ENCODE measurements at places on chromosomes 7 and 10.

DNA sequence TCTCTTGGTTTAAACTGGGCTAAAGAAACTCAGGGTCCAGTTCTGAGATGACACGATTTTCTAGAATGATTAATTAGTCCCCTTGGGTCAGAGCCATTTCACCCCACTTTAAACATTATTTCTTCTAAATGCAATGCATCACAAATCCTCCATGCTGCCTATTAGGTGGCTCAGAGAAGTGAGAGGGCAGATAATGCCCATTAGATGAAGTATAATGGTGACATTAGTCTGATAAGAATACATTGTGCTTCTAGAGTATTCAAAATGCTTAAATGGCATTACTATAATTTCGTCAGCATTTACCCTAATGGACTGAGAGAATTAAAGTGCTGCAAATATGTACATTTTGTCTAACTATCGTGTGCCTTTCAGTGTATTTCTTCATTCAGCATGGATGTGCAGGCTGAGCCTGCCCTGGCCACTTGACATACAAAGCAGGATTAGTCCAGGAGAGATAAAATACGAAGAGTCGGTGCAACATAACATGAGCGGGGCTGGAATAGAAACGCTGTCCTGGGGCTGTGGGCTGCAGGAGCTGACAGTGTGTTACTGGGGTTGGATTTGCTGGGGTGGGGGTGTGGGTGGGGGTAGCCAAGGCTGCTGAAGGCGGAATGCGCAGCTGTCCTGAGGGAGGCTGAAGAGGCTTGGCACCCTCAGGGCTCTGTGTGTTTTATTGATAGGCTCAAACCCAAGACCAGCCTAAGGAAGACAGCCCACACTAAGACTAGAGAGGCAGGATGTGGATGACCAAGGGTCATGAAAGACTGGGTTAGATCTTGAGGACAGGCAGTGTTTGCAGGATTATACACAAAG, 52.8 kb upstream of the KLF6 start:
- DNase-seq = no peak

- no peak for DNase-seq
These were observed 414.1 kb upstream of the ETV1 start for GRCh38 chr7:14403587-14403986.

- DNase-seq = no peak
These were observed 128.5 kb downstream of the INHBA start for GRCh38 chr7:41574377-41574776.

DNA sequence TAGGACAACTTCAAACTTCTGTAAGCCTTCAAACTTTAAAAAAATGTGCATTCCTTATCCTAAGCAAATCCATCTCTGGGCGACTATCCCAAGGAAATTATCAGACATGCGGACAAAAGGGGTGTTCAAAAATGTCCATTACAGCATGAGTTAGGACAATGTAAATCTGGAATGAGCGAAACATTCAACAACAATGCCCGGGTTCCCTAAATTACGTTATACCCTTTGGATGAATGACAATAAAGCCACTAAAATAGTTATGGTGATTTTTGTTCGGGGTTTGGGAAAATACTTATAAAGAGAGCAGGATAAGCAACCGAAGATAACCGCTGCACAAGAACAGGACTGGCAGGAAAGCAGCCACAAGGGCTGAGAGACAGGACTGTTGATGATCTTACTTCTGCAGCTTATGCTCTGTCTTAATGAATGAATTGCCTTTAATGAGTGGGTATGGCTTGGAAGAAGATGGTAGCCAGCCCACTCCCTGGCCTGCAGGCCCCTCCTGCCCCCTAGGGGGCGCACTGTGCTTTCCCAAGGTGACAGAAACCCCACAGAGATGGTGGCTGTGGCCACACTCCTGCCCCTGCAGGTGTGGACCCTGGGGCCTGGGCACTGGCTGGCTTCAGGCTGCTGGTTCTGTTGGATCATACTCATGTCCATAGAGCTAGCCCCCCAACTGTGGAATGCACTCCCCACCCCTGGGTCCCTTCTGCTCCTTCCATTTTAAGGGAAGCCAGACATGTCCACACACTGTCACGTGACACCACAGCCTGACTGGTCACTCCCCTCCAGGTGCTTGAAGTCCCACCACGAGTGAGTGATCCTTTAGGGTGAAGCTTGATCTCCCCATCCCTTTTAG, 45.0 kb downstream of the ZCCHC24 start:
- no peak for DNase-seq

DNA sequence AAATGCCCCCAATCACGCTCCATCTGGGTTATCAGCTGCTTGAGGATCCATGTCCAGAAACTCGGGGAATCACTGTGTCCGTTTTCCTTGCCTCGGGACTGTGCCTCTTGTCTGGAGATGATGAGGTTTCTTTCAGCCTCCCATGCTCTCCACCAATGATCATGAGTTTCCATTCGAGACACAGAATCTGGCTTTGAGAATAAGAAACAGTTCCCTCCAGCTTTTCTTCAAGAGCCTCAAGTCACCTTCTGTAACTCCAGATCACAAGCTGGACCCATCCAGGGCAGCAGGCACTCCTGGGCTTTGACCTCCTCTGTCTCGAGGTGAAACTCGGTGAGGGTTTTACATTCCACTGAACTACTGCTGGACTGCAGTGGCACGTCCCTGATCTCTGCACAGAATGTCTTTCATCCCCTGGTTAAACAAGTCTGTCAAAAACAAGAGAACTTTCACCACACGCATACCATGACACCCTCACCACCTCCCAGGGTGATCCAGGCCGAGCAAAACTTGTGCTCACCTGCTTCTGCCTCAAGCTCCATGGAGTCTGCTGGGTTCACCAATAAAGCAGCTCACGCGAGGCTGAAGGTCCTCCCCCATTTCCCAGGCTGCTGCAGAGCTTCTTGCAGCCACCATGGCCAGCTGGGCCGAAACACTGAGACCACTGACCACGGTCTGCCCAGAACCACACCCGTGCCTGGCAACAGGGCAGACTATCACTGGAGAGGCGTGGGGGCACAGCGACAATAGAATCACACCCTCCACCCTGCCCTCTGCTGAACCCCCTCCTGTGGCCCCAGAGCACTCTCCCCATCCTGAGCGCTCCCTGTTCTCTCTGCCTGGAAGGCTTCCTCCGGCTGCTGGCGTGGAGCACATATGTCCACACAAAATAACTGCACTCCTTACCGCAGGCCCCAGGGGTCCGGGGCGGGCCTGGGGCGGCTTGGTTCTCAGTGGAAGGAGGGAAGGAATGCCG, 25.1 kb downstream of the MAT1A start:
- no peak for DNase-seq

DNA sequence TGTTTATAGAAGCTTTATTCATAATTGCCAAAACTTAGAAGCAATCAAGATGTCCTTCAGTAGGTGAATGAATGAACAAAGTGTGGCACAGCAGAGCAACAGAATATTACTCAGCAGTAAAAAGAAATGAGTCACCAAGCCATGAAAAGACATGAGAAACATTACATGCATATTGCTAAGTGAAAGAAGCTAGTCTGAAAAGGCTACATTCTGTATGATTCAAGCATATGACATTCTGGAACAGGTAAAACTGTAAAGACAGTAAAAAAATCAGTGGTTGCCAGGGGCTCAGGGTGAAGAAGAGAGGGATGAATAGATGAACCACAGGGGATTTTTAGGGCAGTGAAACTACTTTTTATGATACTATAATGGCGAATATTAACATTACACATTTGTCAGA, 80.9 kb upstream of the APBB1IP start:
- no peak for DNase-seq

- DNase-seq = no peak
These were observed 1.2 kb upstream of the MAD1L1 start for GRCh38 chr7:2233926-2234325.
